ENCODE measurements at places on chromosomes 2 and 18.

GRCh38 chr2:183060571-183061231 is 17.8 kb upstream of the DUSP19 start:
- DNase-seq = no peak

DNA sequence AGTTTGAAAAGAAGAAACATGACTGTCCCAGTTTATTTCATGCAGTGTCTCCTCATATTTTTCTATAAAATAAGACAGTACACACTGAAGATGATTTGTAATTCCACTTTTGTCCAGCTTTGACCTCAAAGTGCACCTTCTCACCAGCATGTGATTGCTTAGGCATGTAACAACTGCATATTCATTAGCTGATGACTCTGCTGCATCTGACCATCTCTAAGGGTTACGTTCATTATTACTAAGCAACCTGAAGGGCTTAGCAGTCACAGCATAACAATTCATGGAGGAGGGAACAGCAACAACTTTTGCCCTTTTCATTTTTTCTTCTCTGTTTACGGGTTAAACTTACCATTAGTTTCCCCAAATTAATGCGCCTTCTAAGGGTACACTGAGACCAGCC is 330.6 kb upstream of the PIK3C3 start:
- DNase-seq = no peak

DNA sequence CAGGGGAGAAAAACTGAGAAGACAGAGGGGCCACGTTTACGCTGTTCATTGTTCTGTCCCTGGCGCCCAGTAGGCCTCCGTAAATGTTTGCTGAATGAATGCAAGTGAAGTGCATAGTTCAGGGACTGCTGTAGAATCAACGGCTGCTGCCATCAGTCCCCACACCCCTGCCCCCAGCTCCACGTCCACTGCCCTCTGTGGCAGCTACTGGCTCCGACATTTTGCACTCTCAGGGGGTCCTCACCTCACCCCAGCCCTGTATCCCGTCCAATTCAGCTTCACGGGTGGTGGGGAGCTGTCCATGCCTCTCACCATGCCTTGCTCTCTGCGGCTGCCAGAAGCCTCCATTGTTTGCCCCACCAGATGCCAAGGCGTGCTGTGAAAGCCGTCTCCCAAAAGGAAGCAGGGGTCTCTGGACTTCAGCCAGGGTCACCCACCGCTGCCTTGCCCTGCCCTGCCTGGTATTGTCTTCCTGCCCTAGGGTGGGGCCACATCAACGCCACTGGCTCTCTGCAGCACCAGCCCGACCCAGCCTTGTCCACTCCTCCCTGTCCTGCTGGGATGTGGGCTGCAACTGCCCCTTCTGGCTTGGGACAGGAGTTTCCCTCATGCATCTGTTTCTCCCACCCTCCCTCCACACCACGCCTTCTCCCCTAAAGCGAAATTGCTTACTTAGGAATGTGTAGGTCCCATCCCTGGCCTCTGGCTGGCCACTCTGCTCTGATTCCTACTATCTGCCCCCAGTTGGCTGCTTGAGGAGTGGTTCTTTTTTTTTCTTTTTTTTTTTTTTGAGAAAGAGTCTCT is 86.0 kb downstream of the RHOB start:
- DNase-seq = no peak

DNA sequence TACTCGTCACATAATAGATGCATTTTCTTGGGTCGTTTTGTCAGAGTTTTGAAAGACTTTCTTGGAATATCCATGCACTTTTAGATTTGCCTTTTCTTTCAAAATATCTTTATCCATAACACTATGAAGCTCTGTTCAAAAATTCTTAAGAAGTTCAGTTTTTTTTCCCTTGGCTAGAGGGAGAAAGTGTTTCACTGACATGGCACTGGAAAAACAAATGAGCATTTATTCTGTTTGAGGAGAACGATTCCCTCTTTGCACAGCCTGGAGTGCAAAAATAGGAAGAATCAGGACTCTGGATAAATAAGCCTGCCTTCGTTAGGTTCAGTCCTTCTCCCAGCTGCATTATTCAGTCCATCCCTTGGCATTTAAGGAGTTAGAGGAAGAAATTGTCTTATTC is 91.0 kb upstream of the RPE start:
- DNase-seq = no peak

GRCh38 chr2:233387225-233387624 is 32.9 kb downstream of the DGKD start:
- no peak for DNase-seq

DNA sequence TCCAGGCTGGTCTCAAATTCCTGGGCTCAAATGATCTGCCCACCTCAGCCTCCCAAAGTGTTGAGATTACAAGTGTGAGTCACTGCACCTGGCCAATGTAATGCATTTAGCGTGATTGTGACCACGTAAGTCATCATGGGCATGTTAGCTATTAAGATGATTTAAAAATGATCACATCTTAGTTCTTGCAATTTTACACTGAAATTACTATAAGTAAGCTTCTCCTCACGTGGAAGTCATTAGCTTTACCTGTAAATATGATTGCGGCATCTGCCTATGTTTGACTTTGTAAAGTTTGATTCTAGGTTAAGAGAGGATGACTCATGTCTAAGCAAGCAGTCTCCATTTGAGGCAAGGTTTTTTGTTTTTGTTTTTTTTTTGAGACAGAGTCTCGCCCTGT is 85.5 kb downstream of the PMAIP1 start:
- no peak for DNase-seq

DNA sequence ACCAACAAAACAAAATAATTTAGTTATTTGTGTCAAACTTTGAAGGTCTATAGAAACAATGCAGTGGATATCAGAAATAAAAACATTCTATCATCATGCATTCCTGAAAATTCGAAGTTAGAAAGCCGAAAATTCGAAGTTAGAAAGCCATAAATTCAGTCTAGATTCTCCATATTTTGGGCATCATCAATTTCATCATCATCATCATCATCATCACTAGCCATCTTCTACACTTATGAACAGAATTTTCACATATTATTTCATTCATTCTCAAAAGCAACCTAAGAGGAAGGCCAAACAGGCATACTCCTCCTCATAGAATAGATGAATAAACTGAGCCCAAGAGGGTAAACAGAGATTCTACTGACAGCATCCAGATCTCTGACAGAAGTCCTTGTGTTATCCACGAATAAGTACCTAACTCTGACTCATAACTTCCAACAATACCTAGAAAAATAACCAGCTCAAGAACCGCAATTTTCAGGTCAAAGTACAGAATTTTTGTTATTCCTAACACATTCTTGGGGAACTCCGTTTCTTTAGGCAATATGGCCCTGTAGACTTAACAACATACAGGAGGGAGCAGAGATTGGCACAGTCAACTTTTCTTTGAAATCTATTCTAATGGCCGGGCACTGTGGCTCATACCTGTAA is 84.7 kb downstream of the TCF4 start:
- no peak for DNase-seq

DNA sequence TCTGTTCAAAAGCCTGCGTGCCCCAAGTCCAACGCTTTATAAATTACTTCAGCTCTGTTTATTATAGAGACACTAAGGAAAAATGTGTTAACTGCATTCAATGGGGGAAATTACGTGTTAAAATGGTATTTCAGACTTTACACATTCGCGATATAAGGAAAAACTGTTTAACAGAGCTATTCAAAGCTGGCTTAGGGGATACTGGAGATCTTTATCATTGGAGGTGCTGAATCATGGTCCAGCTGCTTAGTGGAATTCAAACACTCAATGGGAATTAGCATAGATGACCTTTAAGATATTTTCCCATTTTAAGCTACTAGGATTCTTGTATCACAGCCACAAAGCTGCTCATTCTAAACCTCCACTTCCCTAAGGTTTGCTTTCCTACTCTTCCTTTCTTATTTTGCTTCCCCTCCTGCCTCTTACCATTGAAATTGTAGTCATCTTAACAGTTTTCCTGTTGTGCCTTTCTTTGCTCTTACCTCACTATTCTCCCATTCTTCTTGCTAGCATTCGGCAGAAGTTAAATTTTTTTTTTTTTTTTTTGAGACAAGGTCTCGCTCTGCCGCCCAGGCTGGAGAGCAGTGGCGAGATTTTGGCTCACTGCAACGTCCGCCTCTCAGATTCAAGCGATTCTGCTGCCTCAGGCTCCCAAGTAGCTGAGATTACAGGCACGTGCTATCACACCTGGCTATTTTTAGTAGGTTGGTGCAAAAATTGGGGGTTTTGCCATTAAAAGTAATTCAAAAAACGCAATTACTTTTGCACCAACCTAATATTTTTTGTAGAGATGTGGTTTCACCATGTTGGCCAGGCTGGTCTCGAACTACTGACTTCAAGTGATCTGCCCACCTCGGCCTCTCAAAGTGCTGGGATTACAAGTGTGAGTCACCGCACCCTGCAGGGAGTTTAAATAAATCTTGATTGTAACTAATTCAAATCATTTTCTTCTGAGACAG is 6.5 kb downstream of the SULT6B1 start:
- DNase-seq = no peak

GRCh38 chr2:68156419-68156818 is 1.3 kb upstream of the PNO1 start:
- DNase-seq = no peak

DNA sequence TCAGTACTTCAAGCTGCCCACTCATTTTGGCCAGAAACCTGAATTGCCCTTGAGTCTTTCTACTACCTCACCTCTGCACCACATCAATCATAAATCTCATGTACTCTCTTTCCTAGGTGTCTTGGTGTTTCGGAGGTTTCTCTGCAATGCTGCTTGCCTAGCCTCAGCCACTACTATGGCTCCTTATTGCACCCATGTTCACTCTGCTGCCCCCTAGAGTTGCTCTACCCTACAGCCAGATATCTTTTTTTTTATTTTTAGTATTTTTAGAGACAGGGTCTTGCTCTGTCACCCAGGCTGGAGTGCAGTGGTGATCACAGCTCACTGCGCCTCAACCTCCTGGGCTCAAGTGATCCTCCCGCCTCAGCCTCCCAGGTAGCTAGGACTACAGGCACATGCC is 413.0 kb downstream of the PTPRM start:
- DNase-seq = no peak

Data from NCI-H1930 (cell line).